Activated naive CD4-positive, alpha-beta T cell (primary cell): ENCODE measurements at places on chromosomes 1 and 21.

DNA sequence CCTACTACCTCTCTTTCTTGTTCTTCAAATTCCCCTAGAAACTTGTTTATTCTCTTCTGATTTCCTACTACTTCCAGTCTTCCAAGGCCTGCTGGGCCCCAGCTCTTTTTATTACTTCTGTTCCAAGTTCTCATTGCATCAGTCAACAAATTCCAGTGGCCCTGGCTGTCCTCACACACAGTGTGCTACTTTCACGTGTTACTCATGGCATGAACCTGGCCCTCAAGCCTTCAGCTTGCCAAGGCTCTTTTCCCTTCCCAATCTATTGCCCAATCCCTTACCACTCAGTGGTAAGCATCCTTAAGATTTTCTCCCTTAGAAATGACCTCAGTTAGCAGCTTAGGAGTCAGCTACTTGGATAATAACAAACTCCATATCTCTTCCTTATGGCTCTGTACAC, 613.5 kb downstream of the LMO4 start:
- no peak for DNase-seq

GRCh38 chr1:151716771-151717631, at the start of gene CELF3:
TSS of gene CELF3 (minus strand) at chr1:151716803. CDS start at chr1:151716020, 783 bp downstream.
- no peak for DNase-seq

- no peak for DNase-seq
Observed at GRCh38 chr1:178342745-178343144, 154.0 kb downstream of the CLEC20A start.

DNA sequence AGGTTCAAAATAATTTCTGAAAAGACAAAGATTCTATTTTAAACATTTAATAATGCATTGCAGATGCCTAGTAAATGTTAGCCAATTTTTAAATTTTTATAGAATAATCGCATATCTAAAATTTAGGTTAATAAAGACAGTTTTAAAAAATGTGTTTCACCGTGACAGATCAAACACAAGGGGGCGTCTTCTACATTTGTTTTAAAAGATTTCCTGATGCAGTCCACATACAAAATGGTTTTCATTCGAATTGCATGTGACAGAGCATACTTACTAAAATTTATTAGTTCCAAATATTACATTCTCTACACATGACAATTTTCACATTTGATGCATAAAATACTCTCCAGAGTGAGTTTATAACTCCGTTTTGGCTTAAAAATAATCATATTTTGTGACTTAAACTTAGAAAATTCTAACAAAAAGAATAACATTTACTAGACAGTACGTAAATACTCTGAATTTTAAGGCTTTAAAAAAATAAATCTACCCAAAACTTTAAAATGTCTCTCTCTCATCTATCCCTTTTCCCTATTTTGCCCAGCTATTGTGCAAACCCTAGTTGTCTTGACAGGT, 75.5 kb downstream of the ADAMTS1 start:
- no peak for DNase-seq

GRCh38 chr21:37737507-37737906, 178.8 kb downstream of the KCNJ6 start:
- DNase-seq = no peak

DNA sequence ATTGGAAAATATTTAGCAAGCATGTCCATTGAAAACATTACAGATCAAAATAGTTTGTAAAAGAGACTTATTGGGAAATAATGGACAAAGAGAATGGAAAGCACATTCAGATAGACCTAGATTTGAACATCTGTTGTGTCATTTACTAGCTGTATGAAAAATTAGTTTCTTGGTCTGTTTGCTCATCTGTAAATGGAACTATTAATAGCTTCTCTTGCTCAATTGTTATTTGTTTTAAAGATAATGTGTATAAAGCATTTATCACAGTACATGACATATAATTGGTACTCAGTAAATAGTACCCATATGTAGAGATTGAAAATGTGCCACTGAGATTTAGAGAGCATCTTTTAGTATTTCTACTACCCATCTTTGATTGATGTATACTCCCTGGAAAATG, 25.9 kb downstream of the RPAP2 start:
- DNase-seq = no peak

DNA sequence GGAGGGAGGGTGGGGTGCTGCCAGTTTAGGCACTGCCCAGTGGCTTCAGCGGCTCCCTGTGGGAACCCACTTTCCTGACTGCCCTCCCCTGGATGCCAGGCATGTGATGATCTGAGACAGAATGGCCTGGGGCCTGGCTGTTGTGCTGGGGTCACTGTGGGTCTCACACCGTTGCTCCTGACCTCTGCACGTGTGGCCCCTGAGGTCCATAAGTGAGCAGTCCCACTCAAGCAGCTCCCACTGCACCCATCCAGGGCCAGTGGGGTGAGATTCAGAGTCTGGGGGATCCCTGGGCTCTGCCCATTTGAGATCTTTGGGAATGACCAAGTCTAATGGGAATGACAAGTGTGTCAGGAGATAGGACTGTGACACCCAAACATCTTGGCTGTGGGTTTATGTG, 18.0 kb downstream of the PODN start:
- DNase-seq = no peak

GRCh38 chr21:44571844-44572782, 1.4 kb upstream of the KRTAP10-4 start:
- no peak for DNase-seq

DNA sequence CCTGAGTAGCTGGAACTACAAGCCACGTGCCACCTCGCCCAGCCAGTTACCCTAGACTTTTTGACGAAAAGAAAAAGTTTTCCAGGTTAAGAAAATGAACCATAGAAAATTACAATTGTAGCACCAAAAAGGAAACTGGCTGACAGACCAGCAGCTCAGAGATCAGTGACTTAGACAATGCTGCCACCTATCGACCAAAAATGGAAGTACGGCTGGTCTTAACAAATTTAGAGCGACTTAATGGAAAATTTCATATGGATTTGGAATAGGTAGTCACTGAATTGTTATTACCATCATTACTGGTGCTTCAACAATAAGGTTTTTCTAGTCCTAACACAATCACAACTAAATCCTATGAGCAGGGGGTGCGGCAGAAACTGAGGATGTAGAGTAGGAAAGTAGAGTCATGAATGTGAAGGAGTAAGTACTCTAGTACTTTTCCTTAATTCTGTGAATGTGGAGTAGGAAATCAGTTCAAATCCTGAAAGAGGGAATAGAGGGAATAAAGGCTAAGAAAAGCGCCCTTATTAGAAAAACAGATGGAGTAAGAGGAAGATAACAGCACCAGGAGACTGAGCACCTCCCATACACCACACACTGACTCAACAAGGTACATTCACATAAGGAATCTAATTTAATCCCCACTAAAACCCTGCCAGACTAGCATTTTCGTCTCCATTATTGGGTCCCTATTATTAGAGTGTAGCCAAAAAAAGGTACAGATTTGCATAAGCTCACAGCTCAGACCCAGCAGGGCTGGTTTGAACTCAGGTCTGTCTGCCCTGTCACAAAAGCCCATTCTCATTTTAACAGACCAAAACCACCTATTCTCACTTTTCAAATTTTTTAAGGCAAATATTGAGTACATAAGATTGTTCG, 37.9 kb upstream of the MGST3 start:
- DNase-seq = peak; percentile 57

- no peak for DNase-seq
Observed at GRCh38 chr1:29461115-29461739, 224.9 kb downstream of the PTPRU start.

DNA sequence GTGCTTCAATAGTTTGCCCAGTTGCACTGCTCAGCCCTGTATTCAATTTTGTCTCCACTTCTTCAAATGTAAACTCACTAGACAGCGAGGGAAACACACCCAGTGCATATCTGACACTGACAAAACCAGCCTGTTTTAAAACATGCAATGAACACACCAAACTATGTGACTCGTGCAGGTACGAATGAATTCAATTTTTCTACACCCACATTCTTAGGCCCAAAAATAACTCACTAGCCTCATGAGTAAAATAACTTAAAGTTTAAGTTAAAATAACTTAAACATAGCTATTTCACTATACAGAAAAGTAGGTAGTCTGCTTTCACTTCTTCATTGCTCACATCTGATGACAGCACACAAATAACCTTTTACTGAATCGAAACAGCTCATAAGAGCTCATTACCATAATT, 21.1 kb downstream of the TTC13 start:
- DNase-seq = no peak

DNA sequence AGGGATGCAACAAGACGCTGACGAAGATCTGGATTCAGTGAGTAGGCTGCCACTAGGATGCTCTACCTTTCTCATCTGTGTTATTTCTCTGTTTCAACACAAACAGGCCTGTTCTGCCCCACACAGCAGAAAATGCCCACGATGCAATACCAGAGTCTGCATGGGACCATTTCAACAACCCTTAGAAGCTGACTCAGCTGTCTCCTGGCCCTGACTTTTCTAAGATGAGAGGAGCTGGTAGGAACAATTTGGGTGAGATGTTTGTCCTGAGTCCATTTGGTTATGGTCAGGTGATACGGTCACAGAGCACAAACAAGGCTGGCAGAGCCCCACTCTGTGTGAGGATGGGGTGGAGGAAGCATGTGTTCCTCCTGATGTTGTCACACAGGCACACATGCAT, 11.5 kb upstream of the SLC2A1 start:
- DNase-seq = no peak

- no peak for DNase-seq
Observed at GRCh38 chr1:197526736-197527371, 248.4 kb downstream of the DENND1B start.

- DNase-seq = no peak
Observed at GRCh38 chr21:23936991-23937390, 1670.3 kb downstream of the MRPL39 start.

DNA sequence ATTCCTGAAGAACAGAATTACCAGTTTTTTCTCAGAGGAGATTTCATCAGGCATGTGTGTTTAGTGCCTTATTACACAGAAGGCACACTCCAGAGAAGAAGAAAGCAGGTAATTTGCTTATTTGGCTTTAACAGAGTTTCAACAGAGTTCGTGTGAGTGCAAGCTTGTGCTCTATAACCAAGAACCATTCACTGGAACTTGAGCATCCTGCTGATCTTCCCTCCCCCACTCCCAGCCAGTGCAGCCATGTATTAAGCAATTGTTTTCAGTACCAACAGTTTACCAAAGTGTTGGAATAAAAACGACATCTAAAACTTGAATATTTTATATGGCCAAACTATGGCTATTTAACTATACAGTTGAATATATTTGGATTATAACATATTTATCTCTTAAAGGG, 4.3 kb downstream of the MGST3 start:
- DNase-seq = no peak

GRCh38 chr1:51727366-51727765, 110.5 kb downstream of the OSBPL9 start:
- DNase-seq = no peak

GRCh38 chr21:38297194-38297631, 40.4 kb downstream of the KCNJ15 start:
- DNase-seq = no peak

DNA sequence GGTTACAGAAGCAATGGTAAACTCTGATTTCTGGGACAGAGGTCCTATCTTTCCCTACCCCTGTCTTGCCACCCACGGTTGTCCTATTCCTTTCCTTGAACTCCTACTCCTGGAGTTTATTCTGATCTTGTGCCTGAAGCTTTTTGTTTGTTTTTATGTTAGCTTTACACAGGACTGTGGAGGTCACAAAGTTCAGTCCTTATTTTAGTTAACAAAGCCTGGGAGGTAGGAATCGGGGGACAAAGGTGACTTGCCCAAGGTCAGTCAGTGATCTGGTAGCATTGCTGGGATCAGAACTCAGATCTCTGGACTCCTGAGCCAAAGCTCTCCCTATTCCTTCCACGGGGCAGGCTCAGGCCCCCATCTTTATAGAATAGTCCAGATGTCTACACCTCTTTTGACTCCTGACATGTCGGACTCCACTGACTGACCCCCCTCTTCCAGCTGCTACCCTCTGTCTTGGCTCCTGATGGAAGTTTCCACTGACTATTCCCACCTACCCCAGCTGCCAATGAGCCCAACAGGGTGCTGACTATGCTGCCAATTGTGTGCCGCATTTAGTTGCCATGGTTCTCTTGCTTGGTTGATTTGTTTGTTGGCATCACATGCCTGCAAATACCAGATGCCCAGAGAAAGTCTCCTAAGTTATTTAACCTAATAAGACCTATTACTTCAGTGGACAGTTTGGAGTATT, 9.9 kb downstream of the F5 start:
- DNase-seq = no peak

- DNase-seq = no peak
Observed at GRCh38 chr1:1021010-1021919, 1.3 kb downstream of the AGRN start.

DNA sequence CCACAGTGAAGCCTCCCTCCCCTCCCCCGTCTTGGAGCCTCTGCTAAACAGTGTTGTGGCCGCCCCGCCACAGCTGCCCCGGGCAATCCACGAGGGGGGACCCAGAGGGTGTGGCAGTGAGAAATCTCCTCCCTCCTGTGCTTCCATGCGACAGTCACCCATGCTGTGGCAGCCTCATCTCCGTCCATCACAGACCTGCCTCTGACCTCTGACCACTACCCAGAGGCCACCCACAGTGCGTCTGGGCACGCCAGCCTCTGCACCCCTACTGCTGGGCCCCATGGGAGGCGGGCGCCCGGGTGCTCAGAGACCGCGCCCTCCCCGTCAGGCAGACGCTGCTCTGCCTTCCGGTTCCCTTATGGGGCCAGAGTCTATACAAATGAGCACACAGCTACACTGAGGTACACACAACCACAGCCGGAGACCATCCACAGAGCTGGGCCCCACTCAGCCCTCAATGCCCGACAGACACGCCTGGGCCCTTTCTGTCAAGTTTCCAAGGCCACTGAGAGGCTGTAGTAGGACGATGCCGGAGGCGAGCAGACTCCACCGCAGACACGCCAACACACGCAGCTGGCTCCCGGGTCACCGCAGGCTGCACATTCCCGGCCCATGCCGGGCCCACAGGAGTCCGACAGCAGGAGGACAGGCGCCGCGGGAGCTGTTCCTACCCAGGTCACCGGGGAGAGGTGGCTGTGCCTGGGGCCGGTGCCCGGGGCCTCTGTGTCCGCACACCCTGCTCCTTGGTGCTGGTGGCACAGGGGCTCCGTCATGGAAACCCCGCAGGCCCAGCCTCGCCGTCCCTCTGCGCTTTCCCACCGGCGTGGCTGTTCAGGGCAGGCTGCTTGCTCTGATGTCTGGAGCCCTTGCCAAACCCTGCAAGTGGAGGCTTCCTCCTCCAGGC, 23.9 kb upstream of the TMEM52 start:
- DNase-seq = no peak

DNA sequence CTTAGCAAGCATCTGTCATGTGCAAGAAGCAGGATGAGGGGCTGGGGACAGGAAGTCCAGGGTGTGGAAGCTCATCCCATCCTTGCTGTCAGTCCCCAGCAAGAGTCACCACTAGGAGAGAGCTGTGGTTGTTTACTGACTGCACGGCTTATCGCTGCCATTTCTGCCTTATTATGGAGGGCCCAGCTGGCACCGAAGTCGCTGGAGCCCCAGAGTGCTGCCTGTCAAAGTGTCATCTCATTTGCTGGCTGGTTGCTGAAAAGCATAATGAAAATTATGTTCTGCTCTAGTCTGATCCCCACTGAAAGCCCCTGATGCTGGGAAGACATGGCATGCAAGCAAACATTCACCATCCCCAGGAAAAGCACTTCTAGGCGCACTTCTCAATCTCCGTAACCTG, 642.7 kb downstream of the NPHP4 start:
- no peak for DNase-seq
